Lower leg skin (tissue), 4 donors: ENCODE measurements at places on chromosomes 11 and 22.

- no peak for DNase-seq
Measured at GRCh38 chr22:49725516-49725915, 102.2 kb downstream of the BRD1 start.

GRCh38 chr22:20216863-20217499, 51.1 kb downstream of the RTN4R start:
- DNase-seq: no peak

DNA sequence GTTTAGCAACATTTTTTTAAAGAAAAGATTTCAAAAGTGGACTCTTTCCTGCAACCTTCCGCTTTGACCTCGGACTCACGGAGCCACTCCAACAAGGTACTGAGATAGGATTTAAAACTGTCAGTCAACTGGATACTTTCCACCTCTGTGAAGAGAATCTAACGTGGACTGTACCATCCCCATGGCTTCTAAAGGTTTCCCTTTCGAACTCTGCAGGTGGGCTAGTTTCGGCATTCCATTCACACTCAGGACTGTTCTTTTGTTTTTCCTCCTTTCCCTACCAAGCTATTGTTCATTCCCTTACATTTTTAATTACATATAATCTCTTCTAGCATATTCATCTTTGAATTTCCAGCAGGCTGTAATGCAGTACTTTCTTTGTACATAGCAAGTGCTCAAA, 88.5 kb upstream of the AKIP1 start:
- DNase-seq: no peak

DNA sequence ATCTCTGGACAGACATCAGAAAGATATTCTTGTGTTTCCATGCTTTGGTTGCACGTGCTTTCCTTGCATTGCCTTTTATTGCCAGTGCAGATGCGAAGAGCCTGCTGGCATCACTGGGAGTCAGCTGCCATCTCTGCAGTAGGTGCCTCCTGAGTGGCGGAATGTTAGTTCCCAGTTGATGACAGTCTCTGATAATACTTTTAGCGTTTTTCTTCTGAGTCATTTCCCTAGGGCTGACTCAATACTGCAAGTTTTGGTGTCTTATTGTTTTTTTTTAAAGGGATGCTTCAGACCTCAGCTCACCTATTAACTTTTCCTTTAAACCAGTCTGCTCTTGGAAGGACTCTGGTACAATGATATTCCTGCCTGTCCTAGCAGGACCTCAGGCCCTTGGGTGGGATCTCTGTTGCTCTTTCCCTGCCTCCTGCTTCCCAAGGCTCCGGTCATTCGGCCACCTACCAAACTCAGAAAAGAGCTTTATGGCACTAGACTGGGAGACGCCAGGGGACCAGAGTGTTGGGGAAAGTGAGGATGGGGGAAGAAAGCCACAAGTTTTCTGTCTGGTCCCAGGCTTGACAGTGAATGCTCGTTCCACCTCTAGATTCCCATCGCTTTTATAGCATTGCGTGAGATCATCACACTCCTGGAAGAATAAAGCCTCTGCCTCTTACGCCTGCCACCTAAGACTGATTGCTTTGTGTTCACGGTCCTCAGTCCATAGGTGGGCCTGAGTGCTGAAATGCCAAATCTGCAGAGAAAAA, 308.7 kb downstream of the DDX10 start:
- no peak for DNase-seq

GRCh38 chr11:113329725-113330124, 15.3 kb downstream of the TTC12 start:
- no peak for DNase-seq

DNA sequence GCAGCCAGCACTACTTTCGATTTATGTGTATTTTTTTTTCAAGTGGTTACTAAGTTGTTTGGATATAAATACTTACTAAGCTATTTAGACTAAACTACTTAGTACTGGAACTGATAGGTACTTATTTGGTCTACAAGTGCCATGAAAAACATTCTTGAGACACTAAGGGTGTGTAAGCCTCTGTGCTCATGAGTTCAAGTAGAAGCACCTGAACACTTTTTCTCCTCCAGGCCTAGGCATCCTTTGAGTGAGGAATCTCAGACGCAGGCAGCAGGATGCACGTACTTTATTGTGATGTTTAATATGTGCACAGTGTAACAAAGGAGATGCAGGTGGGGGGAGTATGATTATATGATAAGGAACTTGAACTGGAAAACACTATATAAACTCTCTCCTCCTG, 7.8 kb downstream of the TESMIN start:
- DNase-seq: no peak

- peak; percentile 80 for DNase-seq
Measured at GRCh38 chr11:22193348-22194051, 615 bp downstream of the ANO5 start.

DNA sequence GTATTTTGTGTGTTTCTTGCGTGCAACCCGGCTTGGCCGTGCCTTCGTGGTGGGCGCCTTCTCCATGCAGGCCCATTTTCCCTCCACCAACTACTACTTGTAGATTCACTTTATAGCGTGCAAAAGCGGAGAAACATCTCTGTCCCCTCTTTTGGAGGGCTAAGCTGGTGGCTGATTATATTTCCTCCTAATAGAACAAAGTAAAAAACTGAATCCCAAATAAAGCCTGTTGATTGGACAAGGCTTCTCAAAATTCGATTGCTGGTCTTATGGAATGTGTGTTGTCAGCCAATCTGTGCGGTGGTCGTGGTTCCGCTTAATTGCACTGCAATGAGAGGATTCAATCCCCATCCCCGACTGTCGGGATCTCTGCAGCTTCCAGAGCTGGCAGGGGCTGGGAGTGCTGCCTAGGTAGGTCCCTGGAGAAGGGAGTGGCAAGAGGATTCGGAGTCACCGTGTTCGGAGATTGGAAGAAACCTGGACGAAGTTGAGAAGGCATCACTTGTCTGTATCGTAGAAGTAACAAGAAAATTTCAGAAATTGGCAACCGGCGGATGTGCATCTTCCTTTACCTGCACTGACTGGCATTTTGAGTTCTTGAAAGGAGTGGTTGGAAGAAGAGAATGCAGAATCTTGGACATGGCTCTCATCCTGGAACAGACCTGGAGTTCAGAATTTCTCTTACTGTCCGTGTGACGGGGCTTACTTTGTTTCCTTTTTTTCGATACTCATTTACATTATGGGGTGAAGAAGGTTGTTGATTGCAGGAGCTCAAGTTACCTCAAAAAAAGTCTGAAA, 1.1 kb downstream of the HMGXB4 start:
- no peak for DNase-seq

GRCh38 chr11:116984589-116984988, 113.6 kb downstream of the SIK3 start:
- DNase-seq: no peak

DNA sequence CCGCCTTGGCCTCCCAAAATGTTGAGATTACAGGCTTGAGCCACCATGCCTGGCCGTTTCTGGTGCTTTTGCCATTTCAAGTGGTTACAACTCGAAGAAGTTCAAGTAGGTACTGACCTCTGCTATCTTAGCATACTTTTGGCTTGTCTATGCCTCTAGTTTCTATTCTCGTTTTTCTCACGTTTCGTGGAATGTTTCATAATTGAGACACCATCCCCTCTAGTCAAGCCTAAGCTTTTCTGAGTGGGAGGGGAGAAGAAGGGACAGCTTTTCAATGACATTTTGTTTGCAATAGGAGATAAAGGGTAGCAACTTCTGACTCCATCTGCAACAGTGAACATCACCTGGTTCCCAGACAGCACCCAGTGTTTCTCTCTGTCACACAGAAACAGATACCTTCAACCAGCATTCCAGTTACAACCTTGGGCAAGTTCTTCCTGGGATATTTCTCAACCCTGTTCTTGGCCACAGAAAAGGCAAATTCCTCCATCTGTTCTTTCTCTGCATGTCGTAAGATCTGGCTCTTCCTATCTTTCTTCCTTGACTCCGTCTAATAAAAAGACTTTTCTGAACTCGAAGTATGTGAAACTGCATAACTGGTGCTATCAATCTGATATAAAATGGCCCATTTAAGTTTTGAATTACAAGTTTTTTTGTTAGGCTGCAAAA, 25.5 kb downstream of the DDI1 start:
- no peak for DNase-seq

DNA sequence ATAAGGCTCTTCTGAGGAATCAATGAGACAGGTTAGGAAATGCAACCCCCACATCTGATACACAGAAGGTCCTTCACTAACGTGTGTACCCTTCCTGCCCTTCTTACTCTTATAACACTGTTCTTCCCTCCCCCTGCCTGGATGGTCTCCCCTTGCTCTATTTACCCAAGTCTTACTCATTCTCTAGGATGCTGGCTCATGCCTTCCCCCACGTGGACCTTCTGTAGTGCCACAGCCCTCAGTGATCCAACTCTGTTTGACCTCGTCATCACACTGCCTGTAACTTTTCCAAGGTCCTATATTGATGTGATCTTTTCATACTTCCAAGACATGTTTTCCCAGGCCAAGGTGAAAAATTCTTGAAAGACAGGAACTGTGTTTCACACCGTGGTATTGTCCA, 79.8 kb downstream of the C11orf58 start:
- no peak for DNase-seq

GRCh38 chr11:23315286-23315685, 455.0 kb upstream of the CCDC179 start:
- DNase-seq: no peak

GRCh38 chr11:46668480-46669085, 31.8 kb downstream of the ARHGAP1 start:
- no peak for DNase-seq

GRCh38 chr11:57434640-57435546, 8.0 kb upstream of the SLC43A3 start:
- no peak for DNase-seq

DNA sequence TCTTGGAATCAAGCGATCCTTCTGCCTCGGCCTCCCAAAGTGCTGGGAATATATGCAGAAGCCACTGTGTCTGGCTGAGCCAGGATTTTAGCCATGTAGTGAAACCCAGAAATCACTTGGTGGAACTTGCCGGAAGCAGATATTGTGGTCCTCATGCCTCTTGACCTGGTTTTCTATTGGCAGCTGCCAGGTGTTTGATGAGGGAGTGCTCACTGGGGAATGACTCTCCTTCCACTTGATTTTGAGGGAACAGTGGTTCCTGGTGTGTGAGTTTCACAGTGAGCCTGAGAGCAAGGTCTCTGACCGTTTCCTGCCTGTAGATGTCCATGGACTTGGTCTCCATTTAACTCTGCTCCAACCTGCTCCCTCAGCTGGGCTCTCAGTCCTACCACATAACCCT, 34.7 kb upstream of the ELF5 start:
- no peak for DNase-seq

- DNase-seq: peak; percentile 35
Measured at GRCh38 chr11:61477126-61477525, 31.4 kb upstream of the LRRC10B start.

DNA sequence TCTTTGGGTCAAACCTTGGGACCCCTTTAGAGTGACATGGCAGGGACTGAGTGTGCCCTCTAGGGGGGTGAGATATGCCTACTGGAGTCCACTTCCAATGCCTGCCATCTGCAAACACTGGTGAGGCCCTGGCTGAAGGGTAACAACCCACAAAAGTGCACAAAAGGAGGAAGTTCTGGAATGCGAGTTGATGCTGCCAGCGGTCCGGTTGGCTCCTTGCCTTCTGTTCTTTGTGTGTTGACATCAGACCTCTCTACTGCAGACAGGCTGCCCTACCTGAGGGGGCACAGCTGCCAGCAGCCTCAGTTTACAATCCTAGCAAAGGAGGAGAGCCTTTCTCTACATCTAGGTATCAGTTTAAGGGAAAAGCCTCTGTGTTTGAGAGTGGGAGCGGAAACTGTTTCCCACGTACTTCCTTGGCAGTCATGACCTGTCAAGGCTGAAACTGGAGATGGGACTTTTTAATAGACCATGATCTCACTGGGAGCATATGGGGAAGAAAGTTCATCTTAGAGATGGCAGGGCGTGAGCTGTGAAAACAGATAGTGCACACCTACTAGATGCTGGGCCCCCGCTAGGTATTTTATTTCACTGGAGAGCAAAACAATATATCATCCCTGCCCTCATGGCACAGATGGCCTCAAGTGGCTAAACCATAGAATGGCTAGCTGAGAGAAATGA, 27.2 kb downstream of the BMAL1 start:
- no peak for DNase-seq

GRCh38 chr11:122128146-122128545, 12.1 kb upstream of the BLID start:
- no peak for DNase-seq

DNA sequence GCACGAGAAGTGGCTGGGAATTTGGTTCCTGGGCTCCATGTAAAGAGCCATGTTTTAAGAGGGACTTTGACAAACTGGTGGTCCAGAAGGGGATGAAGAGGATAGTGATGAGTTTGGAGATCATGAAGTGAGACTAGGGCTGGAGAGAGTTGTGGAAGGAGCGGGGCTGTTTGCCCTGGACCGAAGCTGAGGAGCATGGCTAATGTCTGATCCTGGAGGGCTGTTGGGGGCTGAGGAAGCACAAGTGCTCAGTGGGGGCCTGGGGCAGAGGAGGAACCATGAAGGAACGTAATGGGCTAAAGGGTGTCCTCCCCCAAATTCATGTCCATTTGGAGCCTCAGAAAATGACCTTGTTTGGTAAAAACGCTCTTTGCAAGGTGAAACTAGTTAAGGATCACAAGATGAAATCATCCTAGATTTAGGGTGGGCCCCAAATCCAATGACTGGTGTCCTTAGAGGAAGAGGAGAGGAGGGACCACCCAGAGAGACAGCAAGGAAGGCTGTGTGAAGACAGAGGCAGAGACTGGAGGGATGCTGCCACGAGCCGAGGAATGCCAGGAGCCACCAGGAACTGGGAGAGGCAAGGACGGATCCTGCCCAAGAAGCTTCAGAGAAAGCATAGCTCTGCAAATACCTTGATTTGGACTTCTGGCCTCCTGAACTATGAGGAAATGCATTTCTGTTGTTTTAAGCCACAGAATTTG, 107.3 kb upstream of the LMO1 start:
- DNase-seq: no peak

DNA sequence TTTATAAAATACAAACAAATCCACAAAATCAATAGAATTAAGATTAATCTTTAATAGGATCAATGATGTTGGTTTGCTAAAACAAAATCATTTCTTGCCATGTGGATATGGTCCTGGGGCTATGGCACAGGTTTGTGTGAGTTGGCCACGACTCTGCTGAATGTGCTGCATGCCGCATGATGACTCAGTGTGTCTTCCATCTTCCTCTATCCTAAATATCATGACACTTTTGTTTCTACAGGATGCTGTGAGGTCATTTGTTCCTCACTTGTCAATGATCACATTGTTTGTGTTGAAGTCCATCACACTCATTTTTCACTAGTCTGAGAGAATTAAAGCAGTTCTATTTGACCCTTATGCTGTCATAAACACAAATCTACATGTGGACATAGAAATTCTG, 167.2 kb upstream of the ZBED5 start:
- DNase-seq: no peak

DNA sequence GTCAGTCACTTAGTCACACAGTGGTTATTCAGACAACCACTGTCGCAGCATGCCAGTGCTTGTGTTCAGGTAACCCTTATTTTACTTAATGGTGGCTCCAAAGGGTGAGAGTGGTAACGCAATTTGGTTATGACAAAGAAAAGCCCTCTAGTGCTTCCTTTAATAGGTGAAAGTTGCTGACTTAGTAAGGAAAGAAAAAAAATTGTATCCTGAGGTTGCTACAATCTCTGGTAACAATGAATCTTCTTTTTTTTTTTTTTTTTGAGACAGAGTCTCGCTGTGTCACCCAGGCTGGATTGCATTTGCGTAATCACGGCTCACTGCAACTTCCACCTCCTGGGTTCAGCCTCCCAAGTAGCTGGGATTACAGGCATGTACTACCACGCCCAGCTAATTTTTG, 64.5 kb downstream of the C11orf91 start:
- no peak for DNase-seq
